ENCODE measurements at places on chromosomes 16 and 17.

GRCh38 chr16:57469046-57469445 lies 6.6 kb downstream of the POLR2C start:
- no peak for DNase-seq

DNA sequence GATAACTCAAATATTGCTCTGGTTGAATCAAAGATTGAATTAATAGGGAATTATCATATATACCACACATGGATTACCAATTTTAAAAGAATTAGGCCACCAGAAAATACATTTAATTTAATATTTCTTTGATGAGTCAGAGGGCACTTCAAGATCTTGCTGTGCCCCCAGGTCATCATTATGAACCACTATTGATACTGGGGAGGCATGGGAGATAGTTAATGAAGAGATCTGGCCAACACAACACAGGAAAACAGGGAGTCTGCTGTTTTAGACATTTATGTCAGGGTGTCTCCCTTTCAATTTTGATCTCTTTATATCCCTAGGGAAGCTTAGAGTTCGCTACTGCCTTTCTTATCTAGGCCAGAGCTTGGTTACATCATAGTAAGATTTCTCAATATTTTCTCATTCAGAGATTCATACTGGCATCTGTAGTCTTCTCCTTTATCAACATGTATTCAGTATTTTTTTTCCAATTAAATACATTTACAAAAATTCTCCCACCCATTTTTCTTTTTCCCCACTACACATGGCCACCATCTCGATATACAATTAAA lies 158.3 kb upstream of the ZFHX3 start:
- no peak for DNase-seq

DNA sequence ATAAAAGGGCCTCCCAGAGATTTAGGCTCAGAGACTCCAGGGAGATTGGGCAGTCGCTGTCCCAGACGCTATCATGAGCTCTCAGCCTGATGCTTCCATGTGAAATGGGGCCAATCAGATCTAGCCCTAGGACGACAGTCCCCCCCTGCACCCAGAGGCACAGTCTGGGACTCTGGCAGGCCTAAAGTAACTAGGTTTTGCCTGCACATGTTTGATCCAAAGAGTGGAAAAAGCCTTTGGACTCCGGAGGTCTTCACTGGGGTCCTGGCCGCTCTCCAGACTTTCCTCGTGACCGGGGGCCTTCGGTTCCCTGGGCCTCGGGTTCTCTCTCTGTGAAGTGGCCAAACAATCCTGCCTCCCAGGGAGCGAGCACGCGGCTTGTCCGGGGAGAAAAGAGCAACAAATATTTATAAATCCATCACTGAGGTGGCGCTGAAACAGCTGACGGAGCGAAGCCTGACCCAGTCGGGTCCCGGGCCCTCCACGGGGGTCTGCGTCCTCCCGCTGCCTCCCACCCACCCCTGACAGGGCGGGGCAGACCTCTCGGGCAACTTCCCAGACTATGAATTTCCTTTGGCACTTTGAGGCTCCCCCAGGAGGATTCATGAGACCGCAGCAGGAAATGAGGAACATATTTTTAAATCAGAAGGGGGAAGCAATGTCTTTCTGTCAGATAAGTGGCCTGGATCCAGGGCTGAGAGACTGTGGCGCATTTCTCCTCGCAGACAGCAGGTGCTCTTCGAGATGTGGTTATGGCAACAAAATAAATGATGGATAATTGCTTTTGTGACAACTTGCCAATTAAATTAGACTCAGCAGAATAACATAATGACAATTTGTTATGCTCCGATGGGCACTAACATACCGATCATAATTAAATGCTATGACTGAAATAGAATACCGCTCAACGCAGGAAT lies 38.9 kb downstream of the MRPS23 start:
- DNase-seq: no peak

- DNase-seq: no peak
These were observed 500.4 kb upstream of the PSMD7 start for GRCh38 chr16:73796241-73796640.

GRCh38 chr16:69619514-69619913 lies 53.7 kb downstream of the NFAT5 start:
- no peak for DNase-seq

- DNase-seq: peak; percentile 50
These were observed 781 bp downstream of the ARHGDIA start for GRCh38 chr17:81870131-81870980.

DNA sequence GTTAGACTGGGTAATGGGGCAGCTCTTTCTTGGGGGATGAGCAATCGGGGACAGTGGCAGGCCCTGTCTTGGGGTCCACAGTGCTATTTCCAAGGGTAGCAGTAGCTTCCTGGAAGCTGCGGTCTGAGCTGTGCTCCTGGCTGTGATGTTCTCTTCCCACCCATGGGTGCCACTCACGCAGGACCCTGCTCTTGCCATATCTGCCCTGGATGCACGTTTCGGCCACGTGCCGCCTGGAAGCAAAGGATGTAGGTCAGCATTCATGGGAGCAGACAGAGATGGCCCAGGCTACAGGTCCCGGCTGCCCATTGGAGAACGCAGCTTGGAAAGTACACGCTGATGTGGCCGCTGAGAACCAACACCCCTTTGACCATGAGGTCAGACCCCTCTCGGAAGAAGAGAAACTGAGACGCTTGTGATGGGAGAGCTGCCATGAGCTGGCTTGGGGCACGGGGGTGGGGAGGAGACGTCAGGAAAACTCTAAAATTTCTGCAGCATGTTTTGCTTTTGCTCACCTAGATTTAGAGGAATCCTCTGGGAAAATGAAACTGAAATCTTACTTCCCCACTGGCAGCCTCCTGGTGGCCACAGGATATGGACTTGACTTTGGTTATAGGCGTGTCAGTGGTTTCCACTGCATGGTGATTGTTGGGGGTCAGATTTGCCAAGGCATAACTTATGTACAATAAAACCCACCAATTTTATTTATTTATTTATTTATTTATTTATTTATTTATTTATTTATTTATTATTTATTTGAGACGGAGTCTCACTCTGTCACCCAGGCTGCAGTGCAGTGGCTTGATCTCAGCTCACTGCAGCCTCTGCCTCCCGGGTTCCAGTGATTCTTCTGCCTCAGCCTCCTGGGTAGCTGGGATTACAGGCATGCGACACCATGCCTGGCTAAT lies 36.2 kb upstream of the IRF8 start:
- DNase-seq: no peak

DNA sequence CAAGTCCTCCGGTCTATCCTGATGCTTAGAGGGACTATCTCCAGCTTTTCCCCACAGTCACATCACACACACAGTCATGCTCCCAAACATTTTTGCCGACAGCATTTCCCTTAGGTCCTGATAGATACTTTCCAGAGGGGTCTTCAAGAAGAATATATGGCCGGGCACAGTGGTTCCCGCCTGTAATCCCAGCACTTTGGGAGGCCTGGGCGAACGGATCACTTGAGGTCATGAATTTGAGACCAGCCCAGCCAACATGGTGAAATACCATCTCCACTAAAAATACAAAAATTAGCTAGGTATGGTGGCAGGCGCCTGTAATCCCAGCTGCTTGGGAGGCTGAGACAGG lies 4.3 kb upstream of the GIP start:
- no peak for DNase-seq

DNA sequence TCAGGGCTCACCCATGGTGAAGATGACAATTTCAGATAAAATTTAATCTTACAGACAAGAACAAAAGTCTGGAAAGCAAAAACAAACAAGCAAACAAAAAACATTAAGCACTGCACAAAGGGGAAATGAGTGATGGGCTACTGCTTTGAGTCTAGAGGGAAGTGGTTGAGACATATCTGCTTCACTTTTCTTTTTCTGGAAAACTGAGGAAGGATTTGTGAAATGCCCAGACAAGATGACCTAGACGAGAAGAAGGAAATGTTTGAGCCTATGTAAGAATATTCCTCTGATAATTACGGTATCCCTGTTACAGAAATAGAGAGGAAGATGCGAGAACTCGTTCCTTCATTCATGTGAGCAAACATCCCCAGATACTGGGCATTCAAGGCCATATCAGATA lies 11.5 kb upstream of the HYDIN start:
- DNase-seq: no peak

DNA sequence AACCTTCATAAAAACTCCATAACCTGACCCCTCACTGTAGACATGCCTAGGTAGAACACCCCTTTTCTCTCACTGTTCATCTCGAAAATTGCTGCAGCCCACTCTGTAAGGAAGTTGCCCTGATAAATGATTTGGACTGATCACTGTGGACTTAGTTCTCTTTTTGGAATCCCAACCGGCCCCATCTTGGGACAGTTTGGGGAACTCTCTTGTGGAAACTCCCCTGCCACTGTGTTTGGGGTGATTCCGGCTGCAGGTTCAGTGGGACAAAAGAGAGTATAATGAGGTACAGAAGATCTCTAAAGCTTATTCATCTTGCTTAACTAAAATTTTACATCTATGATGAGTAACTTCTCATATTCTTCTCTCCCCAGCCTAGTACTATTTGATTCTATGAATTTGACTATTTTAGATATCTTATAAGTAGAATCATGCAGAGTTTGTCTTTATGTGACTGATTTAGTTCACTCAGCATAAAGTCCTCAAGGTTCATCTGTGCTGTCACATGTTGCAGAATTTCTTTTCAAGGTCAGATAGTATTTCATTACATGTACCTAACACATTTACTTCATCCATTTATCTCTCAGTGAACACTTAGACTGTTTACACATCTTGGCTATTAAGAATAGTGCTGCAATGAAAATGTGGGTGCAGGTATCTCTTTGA lies 84.9 kb downstream of the ABCA8 start:
- no peak for DNase-seq

DNA sequence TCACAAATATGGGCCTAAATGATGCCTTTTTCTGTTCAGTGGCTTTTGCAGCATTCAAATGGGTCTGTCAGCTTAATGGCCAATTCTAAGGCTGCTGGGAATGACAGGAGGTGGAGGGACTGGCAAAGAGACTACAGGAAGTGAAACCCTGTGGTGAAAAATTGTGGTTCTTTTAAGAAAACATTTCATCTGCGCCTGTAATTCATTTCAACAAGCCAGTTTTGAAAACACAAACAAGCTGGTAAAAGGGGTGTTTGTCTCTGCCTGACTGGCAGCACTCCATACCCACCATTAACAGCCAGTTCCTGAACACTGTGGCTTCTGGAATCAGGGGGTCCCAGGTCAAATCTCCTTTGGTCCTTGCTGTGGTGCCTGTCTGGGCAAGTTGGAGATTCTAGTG lies 3.6 kb upstream of the KDM8 start:
- DNase-seq: no peak

- no peak for DNase-seq
These were observed 66.4 kb downstream of the PRMT7 start for GRCh38 chr16:68377221-68377620.

DNA sequence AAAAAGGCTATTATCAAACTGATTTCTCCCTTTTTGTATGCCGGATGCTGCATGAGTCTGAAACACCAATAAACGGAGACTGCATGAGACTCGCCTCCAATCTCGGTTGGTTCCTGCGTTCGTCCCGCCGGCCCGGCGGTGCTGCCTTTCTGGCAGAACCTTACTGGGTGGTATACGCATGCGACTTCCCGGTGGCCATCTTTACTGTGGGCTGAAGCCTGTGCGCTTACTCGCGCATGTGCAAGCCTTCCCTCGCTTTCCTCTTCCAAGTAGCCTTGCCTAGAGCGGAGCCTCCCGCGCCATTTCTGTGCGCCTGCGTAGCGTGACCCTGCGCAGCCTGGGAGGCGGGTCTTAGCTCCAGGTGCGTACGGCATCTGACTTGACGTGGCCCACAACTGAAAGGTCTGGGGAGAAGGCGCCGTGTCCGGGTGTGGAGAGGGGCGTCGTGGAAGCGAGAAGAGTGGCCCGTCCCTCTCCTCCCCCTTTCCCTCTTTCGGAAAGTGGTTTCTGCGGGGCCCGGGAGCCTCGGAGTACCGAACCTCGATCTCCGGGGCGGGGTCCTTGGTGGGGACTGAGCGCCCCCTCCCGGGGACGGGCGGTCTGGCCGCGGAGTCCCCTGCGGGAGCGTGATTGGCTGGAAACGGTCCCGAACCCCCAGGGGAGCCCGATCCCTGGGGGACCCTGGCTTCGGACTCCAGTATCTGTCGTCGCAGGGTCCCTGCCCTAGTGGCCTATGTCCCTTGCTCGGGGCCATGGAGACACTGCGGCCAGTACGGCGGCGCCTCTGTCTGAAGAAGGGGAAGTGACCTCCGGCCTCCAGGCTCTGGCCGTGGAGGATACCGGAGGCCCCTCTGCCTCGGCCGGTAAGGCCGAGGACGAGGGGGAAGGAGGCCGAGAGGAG lies at the start of gene PAGR1:
TSS of gene PAGR1 (plus strand) at position 360 of the 901 bp plus-strand sequence. CDS start at position 734, 374 bp downstream.
- DNase-seq: peak; percentile 97

Data from liver (tissue), 10 donors.